ENCODE measurements at places on chromosomes 3 and 15.

DNA sequence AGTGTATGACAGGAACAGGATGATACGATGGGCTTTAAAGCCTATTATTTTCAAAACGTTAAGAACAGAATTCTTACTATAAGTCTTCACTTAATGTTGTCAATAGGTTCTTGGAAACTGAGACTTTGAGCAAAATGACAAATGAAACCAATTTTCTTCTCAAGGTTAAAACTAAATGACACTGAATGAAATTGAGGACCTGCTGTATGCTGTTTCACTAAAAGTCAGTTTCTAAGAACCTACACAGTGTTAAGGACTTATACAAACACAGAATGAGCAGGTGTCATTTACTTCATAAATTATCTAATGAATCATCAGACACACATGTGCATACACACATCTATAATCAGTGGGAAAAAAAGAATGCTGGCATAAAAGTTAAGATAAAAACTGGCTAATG lies 106.9 kb downstream of the RFTN1 start:
- no peak for DNase-seq

DNA sequence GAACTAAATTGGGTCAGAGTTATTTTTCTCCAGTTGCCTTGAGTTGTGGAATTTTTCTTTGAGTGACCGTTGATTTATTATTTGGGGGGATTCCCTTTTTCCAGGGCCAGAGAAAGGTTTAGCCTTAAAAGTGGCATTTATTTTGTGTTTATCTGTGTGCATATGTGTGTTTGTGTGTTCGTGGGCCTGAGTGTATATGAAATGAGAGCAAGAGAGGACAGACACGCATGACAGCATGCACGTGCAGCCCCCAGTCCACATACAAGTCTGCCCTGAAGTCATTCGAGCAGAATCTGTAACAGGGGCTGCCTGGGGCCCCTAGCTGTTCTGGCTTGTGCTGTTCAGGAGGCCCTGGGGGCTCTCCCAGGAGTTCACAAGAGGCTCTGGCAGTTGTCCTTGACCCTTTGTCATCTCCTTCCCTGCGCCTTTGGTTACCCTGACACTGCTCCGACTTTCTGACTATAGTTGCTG lies 18.3 kb upstream of the TRAK1 start:
- DNase-seq: no peak

- no peak for DNase-seq
Measured at GRCh38 chr3:155690921-155691320, 54.0 kb downstream of the PLCH1 start.

DNA sequence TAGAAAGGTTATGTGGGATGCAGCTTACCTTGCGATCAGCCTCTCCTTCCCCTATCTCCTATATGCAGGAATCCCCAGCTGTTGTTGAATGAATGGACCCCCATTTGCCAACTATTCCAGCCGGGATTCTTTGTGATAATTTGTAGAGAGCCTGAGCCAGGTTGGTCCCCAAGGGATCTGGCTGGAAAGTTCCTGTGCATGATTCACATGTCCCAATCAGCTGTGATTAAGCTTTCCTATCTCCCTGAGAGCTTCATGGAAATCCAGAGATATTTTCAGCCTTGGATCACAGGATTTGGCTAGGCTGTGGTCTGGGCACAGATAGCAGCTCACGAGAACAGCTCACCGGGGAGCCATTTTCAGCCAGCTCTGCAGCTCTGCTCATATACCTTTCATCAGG lies 76.7 kb downstream of the ARNT2 start:
- no peak for DNase-seq

- DNase-seq: no peak
Measured at GRCh38 chr3:57706462-57706861, 13.6 kb upstream of the DENND6A start.

- DNase-seq: no peak
Measured at GRCh38 chr15:70802629-70803028, 39.3 kb upstream of the UACA start.

GRCh38 chr15:100972975-100973350 lies 53.8 kb downstream of the LRRK1 start:
- no peak for DNase-seq

DNA sequence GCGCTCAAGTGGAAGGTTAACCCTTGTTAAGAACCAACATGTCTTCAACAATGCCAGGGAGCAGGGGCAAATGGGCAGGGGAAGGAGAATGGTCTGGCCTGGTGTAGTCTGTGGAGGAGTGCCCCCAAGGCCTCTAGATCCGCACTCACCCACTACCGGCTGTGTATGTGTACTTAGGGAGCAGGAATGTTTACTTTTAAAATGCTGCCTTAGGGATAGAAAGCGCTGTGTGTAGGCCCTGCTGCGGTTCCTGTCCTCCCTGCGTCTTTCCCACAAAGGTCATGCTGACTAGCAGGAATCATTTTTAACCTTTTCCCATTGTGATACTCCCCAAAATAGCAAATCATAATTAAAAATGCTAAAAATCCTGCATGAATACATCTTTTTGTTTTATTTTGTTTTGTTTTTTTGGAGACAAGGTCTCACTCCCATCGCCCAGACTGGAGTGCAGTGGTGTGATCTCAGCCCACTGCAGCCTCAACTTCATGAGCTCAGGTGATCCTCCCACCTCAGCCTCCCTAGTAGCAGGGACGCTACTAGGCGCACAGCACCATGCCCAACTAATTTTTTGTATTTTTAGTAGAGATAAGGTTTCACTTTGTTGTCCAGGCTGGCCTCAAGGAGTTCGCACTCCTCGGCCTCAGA lies 35.9 kb upstream of the CEMIP start:
- DNase-seq: no peak

DNA sequence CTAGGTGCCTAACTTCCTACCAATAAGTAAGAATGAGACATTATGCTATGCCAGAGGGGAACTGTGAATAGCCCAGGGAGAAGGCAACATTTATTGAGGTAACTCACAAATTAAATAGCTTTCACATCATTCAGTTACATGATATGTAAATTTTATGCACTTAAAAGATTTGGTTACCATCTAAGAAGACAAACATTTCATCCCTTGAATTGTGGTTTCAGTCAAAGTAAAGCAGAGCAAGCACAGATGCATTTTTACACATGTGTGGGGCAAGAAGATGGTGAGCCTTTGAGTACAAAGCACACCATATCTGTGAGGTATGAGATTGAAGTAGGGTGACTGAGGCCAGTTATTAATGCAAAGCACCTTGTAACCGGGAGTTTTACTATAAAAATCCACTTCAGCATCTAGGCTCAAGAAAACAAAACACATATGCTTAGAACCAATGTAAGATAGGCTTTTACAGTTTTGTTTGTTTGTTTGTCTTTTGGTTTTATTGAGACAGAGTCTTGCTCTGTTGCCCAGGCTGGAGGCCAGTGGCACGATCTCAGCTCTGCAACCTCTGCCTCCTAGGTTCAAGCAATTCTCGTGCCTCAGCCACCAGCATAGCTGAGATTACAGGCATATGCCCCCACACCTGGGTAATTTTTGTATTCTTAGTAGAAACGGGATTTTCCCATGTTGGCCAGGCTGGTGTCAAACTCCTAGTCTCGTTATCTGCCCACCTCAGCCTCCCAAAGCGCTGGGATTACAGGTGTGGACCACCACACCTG lies 3.5 kb downstream of the PLSCR2 start:
- no peak for DNase-seq

- no peak for DNase-seq
Measured at GRCh38 chr15:28920781-28921331, 35.1 kb downstream of the APBA2 start.

GRCh38 chr3:135636596-135636995 lies 328.9 kb upstream of the PPP2R3A start:
- DNase-seq: no peak

GRCh38 chr3:24963762-24964625 lies 464.1 kb upstream of the RARB start:
- no peak for DNase-seq

DNA sequence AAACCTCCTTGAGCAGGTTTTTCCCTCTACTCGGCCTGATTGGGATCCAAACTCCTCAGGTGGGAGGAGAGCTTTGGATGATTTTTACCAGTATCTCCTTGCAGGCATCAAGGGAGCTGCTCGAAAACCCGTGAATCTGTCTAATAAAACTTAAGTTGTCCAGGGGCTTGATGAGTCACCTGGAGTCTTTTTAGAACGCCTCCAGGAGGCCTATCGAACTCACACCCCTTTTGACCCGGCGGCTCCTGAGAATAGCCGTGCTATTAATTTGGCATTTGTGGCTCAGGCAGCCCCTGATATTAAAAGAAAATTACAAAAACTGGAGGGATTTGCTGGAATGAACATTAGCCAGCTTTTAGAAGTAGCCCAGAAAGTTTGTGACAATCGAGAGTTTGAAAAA lies 41.6 kb downstream of the ZBTB11 start:
- no peak for DNase-seq

GRCh38 chr3:147903026-147903425 lies 493.9 kb downstream of the ZIC1 start:
- DNase-seq: no peak

- no peak for DNase-seq
Measured at GRCh38 chr3:184812662-184813042, 686 bp downstream of the VPS8 start.

- no peak for DNase-seq
Measured at GRCh38 chr15:31774045-31774444, 256.3 kb upstream of the CHRNA7 start.

GRCh38 chr15:63052077-63052841 lies 9.7 kb downstream of the TPM1 start:
- no peak for DNase-seq

DNA sequence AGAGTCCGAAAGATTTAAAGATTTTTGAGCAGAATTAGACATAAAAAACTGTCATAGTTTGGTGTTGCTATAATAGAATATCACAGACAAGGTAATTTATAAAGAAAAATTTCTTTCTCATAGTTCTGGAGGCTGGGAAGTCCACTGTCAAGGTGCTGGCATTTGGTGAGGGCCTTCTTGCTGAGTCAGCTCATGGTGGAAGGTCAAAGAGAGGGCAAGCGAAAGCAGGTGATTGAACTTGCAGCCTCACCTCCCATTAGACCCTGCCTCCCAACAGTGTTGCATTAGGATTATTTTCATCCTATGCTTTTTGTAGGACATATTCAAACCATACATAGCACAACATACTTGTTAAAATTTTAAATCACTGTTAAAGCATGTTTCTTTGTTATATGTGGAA lies 9.9 kb downstream of the SELENOT start:
- DNase-seq: no peak

DNA sequence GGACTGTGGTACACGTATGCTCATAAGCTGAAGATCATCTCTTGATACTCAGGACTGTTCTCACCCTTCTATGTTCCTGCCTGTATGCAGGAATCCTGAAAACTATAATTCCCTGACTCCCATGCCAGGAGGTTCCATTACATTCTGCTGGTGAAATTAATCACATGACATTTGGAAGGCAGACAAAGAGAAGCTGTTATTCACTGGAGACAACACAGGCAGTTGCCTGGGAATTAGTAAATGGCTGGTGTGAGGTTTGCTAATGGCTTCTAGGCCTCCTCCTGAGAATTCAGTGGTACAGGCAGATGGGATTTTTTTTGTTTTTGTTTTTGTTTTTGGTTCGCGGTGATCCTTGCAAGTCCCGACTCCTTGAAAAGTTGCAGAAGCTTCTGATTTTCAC lies 91.4 kb downstream of the CTNNB1 start:
- no peak for DNase-seq

- DNase-seq: peak; percentile 58
Measured at GRCh38 chr3:196666001-196666867, 26.7 kb downstream of the NRROS start.

DNA sequence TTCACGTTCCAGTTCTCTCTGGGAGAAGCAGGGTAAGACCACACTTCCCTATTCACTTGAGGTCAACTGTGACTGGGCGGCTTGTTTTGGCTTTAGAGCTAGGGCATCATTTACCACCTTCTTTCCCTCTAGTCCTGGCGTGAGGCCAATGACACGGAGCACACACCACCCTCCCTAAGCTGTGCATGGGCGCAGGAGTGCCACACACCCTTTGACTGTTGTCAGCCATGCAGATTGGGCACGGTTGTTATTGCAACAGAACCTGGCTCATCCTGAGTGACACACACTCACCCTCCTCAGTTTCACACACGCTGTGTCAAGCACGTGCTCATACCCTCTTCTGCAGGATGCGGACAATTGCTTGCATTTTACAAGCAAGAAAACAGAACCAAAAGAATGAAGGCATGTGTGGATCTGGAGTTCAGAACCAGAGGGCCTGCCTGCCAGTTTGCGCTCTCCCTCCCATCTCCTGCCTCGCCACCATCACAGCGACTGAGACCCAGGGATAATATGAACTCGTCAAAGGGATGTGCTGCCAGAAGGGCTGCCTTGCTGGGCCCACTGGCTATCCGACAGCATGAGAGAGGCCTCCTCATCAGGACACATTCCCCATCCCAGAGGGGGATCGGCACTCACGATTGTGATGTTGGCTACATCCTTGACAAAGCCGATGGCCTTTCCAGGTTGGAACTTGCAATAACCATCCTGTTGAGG lies 17.6 kb downstream of the CTSH start:
- no peak for DNase-seq

- DNase-seq: no peak
Measured at GRCh38 chr15:36914960-36915808, 185.2 kb downstream of the MEIS2 start.

GRCh38 chr3:148512648-148513047 lies 185.1 kb upstream of the AGTR1 start:
- DNase-seq: no peak

DNA sequence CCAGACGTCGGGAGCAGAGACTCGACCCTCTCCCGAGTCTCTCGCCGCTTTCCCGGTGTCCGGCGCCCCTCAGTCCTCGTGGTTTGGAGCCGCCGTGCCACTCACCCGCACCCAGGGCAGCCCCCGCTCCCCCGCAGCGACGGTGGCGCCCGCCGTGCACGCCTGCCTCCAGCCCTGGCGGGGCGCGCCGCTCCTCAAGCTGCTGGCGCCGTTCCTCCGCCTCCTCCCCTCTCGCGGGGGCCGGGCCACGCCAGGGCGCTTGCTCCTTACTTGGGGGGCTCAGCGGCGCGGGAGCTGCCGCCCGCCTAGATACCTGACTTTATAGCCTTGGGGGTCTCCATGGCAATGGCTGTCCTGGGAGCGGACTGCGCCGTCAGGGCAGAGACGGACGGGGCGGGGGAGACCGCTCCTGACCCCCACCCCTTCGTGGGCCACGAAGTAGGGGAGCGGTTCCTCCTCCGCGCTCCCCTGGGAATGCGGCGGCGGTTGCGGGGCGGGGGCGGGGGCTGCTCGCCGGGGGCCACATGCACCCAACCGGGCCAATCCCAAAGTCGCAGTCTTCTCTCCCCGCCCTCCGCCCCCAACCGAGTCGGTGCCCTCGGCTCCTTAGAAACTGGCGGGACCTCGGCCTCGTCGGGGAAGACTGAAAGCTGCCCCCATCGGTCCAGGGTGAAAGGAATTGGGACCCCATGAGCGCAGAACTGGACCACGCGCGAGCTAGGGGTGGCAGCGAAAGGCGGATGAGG lies at the start of gene ANKRD63:
TSS of gene ANKRD63 (minus strand) at position 196 of the 746 bp plus-strand sequence. CDS start 478 bp downstream, outside the sequence.
- no peak for DNase-seq

All from BE2C (cell line).